ENCODE measurements at places on chromosomes 1 and 21. TPM values are rescaled to one million over a fixed set of nuclear protein-coding genes. Genes with fewer than 3 reads are reported as not detected.

GRCh38 chr1:25031966-25032667, 102.0 kb upstream of the RUNX3 start:
- DNase-seq: no peak
- no peak overlapping the region for H3K27ac ChIP-seq
- no peak overlapping the region for H3K4me3 ChIP-seq
- H3K27me3 ChIP-seq: no peaks in the 10 kb centered on the region
- H3K4me1 ChIP-seq: no peaks in the 10 kb centered on the region

- no peak overlapping the region for H3K4me3 ChIP-seq
- no peak for DNase-seq
- no peak overlapping the region for H3K27ac ChIP-seq
- peaks cover 7% of the 10 kb centered on the region for H3K4me1 ChIP-seq
- no peaks in the 10 kb centered on the region for H3K27me3 ChIP-seq
- H3K36me3 ChIP-seq: no peaks in the 10 kb centered on the region
These were observed 137.8 kb downstream of the LMX1A start for GRCh38 chr1:165218731-165219130.

GRCh38 chr21:41833497-41834115, 45.5 kb downstream of the PRDM15 start:
- no peaks in the 10 kb centered on the region for H3K4me1 ChIP-seq
- no peak overlapping the region for H3K27ac ChIP-seq
- no peaks in the 10 kb centered on the region for H3K36me3 ChIP-seq
- H3K27me3 ChIP-seq: no peaks in the 10 kb centered on the region
- DNase-seq: no peak

DNA sequence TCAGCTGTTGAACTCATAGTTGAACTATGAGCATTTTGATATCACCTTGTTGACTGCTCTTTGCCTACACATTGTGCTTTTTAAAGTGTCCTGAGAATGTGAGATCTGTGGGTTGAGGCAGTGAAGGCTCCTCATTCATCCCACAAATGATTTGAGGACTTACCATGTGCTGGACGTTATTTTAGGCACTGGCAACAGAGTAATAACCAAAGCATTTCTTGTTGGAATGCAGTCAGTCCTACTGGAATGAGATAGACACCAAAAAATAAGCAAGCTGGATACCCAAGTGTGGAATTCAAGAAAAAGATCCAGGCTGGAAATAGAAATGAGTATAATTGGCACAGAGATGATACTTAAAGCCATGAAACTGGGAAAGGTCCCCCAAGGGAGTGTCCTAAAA, 73.4 kb downstream of the ZP4 start:
- H3K27ac ChIP-seq: no peak overlapping the region
- no peaks in the 10 kb centered on the region for H3K4me1 ChIP-seq
- H3K27me3 ChIP-seq: no peaks in the 10 kb centered on the region
- no peak overlapping the region for H3K4me3 ChIP-seq

- H3K27ac ChIP-seq: peak overlapping the region; percentile 92
- no peaks in the 10 kb centered on the region for H3K27me3 ChIP-seq
- DNase-seq: peak; percentile 70
- H3K36me3 ChIP-seq: no peaks in the 10 kb centered on the region
These were observed 50.5 kb upstream of the ATF3 start for GRCh38 chr1:212557739-212558692.

DNA sequence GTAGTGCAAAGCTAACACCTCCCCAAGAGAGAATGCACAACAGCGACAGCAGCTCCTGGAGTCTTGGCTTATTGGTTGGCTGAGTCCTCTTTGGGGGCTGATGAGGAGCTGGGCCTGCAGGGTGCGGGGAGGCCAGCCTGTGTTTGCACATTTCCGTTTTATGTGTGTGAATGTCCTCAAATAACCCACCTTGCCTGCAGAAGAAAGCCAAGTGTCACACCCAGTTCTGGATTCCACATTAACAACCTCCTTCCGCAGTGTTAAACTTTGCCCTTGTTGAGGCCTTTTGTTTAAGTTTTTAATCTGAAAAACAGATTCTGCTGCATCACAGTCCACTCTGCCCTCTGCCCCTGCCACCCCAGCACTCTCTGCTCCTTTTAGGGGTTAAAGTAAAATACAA, 274.5 kb downstream of the TM2D1 start:
- DNase-seq: peak; percentile 61
- H3K27ac ChIP-seq: peak overlapping the region; percentile 77
- H3K36me3 ChIP-seq: no peaks in the 10 kb centered on the region
- no peak overlapping the region for H3K4me3 ChIP-seq

- DNase-seq: peak; percentile 90
- H3K4me1 ChIP-seq: peaks cover 27% of the 10 kb centered on the region
- H3K27me3 ChIP-seq: no peaks in the 10 kb centered on the region
- H3K36me3 ChIP-seq: no peaks in the 10 kb centered on the region
- peak within 1 kb of the TSS; percentile 68 for H3K27ac ChIP-seq
These were observed at the start of gene PLXNA2 for GRCh38 chr1:208243967-208244916. PLXNA2 (minus strand) TSS chr1:208244384; CDS start chr1:208217922, 26,462 bp downstream.

GRCh38 chr1:15154480-15155036, 1.0 kb downstream of the TMEM51 start:
- DNase-seq: peak; percentile 66
- peak overlapping the region; percentile 96 for H3K27ac ChIP-seq
- peaks cover 67% of the 10 kb centered on the region for H3K4me1 ChIP-seq

GRCh38 chr1:19688041-19688842, 23.6 kb downstream of the HTR6 start:
- H3K4me3 ChIP-seq: no peak overlapping the region
- H3K27ac ChIP-seq: no peak overlapping the region
- H3K36me3 ChIP-seq: no peaks in the 10 kb centered on the region
- no peaks in the 10 kb centered on the region for H3K4me1 ChIP-seq
- DNase-seq: no peak

- peaks cover 5% of the 10 kb centered on the region for H3K36me3 ChIP-seq
- DNase-seq: no peak
- no peak overlapping the region for H3K4me3 ChIP-seq
These were observed 183.0 kb downstream of the APP start for GRCh38 chr21:25987531-25987930.

GRCh38 chr1:68149110-68149798, 83.1 kb downstream of the WLS start:
- H3K27ac ChIP-seq: no peak overlapping the region
- peaks cover 13% of the 10 kb centered on the region for H3K4me1 ChIP-seq
- H3K36me3 ChIP-seq: peaks cover 4% of the 10 kb centered on the region
- H3K4me3 ChIP-seq: no peak overlapping the region
- no peak for DNase-seq

- H3K27me3 ChIP-seq: no peaks in the 10 kb centered on the region
- no peaks in the 10 kb centered on the region for H3K36me3 ChIP-seq
- H3K4me3 ChIP-seq: no peak overlapping the region
- H3K27ac ChIP-seq: no peak overlapping the region
- H3K4me1 ChIP-seq: peaks cover 14% of the 10 kb centered on the region
These were observed 191.2 kb downstream of the TRABD2B start for GRCh38 chr1:47805921-47806361.

ENAH gene
- 115 TPM for total RNA-seq

CHIT1 gene
- 0.20 TPM for total RNA-seq

Measured in hepatocyte (in vitro differentiated cells).